ENCODE measurements at places on chromosomes 4 and X. TPM values are rescaled to one million over a fixed set of nuclear protein-coding genes. Genes with fewer than 3 reads are reported as not detected.
A peak's percentile ranks its signal among the peaks of the same experiment; 100 is the strongest.

DNA sequence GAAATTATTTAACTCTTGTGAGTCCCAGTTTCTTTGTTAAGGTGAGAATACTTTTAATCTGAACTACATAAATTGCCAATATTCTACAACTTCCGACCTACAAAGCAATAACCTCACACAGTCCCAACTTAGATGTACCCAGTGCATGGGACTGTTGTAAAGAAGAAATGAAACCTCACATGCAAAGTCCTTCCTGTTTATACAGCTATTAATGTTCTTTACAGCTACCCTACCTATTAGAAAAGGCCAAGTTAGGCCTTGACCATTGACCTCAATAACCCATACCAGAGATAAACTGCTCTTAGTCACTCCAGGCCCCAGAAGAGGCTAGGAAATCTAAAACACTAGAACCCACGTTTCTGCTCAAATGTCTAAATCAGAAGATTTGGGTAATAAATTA lies 920.1 kb upstream of the TENM3 start:
- DNase-seq: no peak

Gene TNIP3
- total RNA-seq: 0.73 TPM

Gene RXFP1
- total RNA-seq: not detected

GRCh38 chr4:38482696-38483095 lies 181.3 kb upstream of the KLF3 start:
- DNase-seq: no peak

Gene VCX3B
- not detected for total RNA-seq

Gene RIPPLY1
- 0.66 TPM for total RNA-seq

GRCh38 chr4:168781926-168782325 lies 228.1 kb downstream of the CBR4 start:
- no peak for DNase-seq

DNA sequence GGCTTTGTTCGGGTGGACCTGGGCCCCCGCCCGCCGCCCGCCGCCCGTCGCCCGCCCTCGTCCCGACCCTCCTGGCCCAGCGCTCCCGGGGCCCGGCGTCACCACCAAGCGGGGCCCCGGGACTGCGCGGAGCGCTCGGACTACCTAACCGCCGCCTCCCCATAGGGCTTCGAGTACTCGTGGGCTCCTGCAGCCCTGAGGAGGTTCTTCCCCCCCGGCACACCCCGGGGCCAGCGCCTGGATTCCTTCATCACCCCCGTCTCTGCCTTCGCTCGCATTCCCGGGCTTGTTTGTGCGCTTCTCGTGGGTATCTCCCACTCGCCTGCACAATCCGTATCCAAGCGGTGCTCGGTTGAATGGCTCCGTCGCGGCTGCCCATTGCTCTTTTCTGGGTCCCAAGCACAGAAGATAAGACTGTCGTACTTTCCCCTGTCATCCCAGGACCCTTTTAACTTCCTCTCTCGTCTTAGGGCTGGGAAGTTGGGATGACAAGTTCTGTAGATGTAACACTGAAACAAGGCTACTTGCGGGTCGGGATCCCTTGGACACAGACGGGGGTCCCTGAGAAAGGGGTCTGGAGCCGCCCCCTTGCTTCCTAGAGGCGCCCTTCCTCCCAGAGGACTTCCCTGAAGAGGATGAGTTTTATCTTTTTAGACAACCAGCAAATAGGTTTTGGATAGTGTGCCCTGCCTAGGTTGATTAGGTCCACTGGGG lies 565 bp downstream of the MOB1B start:
- peak; percentile 18 for DNase-seq

Gene FAM236B
- total RNA-seq: not detected

DNA sequence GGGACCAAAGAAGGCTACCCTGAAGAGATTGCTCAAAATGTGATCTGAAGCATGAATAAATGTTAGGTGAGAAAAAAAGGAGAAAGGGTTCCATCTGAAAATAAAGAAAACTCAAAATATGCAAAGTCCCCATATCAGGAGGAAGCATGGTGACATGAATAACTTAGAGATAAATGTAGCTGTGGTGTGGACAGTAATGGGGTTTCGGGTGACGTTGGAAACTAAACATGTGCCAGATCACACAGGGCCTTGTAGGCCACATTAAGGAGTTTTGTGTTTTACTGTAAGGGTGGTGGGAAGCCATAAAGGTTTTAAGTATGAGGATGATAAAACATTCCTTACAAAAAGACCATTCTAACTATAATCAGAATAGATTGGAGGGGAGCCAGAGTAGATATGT lies 40.3 kb upstream of the ACSL4 start:
- DNase-seq: no peak

DNA sequence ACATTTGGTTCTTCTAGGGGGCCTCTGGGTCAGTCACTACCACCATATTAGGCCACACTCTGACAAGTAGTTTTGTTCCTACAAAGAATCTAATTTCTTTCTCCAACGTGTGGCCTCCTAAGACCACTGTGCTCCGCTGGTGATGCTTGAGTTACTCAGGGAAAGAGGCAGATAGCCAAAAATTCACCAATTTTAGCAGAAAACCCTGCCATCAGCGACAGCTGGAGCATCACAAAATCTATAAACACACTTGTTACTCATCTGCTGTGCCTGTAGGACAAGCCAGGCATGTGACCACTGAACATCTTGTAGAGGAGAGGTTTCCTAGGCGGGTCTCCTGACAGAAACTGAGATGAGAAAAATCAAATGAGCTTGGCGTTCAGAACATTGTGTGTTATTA lies 105.4 kb downstream of the SYNPO2 start:
- DNase-seq: no peak

DNA sequence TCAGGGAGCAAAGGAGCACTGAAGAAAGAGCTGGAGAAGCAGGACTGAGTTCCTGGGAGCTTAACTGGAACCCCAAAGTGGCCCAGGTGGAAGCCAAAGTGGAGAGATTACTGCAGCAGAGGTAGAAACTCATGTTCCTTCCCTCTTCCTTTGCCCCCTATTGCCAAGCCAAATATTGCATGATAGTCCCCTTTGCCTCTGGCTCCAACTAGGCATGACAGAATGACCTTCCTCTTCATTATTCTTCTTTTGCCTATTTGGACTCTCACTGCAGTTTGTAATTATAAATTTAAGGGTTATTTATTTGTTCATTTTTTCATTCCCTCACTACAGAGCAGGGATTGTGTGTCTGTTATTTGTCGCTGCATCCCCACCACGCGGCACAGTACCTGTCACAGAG lies 22.1 kb upstream of the SPANXB1 start:
- no peak for DNase-seq

DNA sequence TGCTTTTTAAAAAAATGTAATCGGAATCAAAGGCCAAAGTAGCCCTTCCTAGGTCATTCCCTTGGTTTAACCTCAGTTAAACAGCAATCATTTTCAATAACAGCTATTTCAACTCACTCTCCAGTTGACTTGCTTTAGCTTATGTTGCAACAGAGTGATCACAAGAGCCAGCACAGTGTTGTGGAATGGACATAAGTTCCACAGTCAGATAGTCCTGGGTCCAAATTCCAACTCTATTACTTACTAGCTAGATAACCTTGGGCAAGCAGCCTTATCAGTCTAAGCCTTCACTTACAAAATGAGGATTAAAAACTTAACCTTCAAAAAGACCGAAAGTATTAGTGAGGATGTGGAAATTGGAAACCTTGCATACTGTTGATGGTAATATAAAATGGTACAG lies 9.2 kb upstream of the GPC3 start:
- DNase-seq: no peak

DNA sequence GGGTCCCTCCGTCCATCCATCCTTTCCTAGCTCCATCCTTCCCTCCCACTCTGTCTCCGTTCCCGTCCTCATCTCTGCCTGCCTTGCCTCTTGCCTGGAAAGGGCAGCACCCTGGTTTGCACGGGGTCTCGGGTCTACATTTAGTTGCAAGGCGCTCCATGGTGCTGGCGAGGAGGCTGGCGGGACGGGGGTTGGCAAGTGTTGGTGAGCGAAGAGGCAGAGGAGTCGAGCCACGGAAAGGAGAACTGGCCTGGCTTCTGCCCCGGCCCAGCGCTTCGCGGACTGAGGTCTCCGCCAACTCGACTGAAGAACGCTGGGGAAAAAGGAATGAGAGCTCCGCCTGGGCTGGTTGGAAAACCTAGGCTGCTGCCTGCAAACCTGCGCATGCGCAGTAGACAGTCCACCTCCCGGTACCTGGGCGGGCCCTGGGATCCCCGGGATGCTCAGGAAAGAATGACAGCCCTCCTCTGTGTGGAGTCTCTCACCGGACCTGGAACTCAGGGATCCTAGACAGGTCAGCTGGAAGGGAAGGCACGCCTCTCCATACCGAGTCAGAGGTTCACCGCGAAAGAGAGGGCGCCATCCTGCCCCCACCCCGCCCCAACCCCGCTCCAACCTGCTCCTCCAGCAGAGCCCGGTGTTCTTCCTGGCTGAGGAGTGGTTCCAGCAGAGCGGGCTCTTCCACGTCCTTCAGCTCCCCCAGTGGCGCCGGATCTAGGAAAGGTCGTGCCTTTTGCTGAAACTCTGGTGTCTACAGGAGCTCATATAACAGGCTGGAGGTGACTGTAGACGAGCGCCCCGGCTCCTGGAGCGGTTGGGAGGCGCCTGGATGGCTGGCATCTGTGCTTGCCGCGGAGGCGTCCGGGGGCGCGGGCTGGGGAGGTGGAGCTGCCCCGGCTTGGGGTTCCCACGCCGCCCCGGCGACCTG lies 6.0 kb downstream of the FRG2 start:
- peak; percentile 32 for DNase-seq

Gene USP17L28
- total RNA-seq: not detected

Gene PCDH7
- total RNA-seq: 6.1 TPM

GRCh38 chr4:89997171-89997704 lies 102.6 kb downstream of the MMRN1 start:
- DNase-seq: no peak

DNA sequence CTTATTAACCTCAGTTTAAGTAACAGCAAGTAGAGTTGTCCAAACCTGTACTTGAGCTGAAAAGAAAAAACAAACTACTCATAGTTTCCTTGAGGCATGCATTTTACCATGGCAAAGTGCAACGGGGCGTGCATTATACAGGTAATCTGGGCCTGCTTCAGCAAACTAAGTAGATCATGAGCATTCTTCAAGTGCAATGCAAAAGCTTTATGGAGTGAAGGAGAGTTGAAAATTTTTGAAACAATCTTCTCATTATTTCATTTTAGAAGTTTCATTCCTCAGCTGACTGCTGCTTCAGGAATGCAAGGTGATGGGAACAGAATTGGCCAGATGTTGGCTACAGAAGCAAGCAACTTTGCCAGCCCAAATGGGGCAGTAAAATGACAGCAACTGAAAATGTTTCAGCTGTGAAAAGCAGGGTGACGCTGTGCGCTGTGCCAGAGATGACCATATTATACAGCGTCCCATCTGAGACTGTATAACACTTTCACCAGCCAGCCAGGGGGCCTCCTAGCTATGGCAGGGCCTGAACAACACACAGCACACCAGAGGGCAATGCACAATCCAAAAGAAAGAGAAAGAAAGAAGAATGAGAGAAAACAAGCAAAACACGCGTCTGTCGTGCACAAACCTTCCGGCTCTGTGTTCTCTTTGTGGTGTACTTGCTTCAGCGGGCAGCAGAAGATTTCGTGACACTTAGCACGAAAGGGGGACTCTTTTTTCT lies 145.5 kb upstream of the FGF13 start:
- no peak for DNase-seq

GRCh38 chr4:34245276-34245675 lies 1999.0 kb downstream of the ARAP2 start:
- no peak for DNase-seq

Gene CT45A2
- total RNA-seq: not detected

Gene CHST7
- 10.8 TPM for total RNA-seq

Gene ATP1B4
- total RNA-seq: not detected

GRCh38 chr4:81632581-81633299 lies 161.0 kb upstream of the RASGEF1B start:
- DNase-seq: no peak

GRCh38 chr4:169295822-169296221 lies 25.1 kb upstream of the SH3RF1 start:
- no peak for DNase-seq

DNA sequence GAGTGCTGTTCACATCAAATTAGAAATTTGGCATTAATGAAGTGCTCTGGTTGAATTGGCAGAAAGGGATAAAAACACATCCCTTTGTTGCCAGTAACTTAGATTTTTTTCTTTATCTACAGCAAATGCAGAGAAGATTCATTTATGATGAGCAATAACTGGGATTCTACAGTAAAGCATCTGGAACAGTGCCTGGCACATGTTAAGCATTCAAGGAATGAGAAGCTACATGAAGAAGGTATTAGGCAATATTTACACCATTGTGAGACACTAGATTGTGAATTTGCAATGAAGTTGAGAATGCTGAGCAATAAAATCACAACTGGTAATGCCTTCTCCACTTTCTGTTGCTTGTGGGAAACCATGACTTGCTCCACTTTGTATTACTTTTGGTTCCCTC lies 33.5 kb downstream of the PCDH19 start:
- DNase-seq: no peak

GRCh38 chrX:123920105-123920785 lies 41.3 kb upstream of the STAG2 start:
- DNase-seq: no peak

DNA sequence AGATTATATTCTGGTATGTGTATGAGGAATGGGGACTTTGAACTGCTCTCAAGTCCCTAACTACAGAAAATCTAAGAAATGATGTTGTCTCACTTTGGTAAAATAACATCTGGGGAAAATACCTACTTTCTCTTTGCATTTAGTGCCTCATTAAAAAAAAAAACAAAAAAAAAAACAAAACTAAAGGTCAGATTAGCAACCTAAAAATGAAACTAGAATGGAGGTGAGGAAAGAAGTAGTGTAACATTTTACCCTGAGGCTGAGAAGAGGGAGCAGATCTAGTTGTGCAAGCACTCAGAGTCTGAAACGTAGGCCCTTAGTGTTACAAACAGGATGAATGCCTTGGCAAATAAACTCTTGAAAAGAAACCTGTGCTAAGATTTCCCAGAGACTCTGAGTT lies 56.0 kb downstream of the VGLL1 start:
- no peak for DNase-seq

- no peak for DNase-seq
These were observed 41.8 kb downstream of the SULT1E1 start for GRCh38 chr4:69818060-69818639.

Gene MAGEE1
- total RNA-seq: 2.8 TPM

DNA sequence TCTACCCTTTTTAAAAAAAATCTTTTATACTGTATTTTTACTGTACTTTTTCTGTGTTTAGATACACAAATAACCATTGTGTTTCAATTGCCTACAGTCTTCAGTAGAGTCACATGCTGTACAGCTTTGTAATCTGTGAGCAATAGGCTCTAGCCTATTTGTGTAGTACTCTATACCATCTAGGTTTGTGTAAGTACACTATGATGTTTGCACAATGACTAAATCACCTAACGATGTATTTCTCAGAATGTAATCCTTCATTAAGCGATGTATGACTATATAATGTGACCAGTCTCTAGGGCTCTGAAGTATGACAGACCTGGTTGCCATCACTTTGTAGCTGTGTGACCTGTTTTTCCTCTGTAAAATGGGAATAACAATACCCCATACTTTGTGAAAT lies 14.2 kb upstream of the DCAF4L1 start:
- DNase-seq: no peak

Gene DMRTC1
- not detected for total RNA-seq

Gene KLKB1
- total RNA-seq: 1.2 TPM

Data from breast epithelium (tissue), 4 donors.